Endodermal cell (in vitro differentiated cells): ENCODE measurements at places on chromosomes 12 and 14. TPM values are rescaled to one million over a fixed set of nuclear protein-coding genes. Genes with fewer than 3 reads are reported as not detected.

CIROP gene
- 0.47 to 0.74 TPM (median 0.64 TPM) in 3 replicates for total RNA-seq

GRCh38 chr12:51954561-51955361 is 3.3 kb downstream of the ACVR1B start:
- peak; percentile 24 for DNase-seq

DNA sequence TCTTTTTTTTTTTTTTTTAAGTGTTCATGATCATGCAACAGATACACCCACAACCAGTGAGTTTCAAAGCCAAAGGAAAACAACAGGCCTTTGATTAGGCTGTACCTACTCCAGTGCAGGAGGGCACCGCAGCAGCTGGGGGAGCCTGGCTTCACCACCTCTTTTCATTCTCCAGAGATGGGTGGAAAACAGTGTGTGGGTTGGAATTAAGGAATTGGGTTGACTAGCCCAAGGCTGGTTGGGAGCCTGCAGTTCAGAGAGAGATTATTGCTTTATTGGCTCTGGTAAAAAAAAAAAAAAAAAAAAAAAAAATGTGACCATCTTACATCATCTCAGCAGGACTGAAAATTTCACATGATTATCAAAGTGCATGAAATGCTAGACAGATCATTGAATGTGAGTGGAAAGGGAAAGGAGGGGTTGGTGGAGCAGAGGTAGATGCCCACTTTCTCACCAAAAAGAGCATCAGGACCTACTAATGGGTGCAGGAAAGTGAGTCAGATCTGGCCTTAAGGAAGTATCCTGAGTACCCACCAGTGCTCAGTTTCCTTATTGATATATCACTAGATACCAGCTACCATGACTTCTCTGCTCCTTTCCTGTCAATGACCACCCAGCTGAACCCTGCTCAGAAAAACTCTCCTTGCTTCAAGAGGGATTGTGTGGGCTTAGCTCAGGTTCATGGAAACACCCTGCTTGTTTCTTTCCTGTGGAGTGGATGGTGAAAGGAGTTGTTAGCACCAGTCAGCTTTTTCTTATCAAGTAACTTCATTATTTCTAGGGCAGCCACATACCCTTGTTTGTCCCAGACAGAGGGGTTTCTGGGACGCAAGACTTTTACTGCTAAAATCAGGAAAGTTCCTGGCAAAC is 54.8 kb upstream of the DYRK2 start:
- DNase-seq, result no peak

DNA sequence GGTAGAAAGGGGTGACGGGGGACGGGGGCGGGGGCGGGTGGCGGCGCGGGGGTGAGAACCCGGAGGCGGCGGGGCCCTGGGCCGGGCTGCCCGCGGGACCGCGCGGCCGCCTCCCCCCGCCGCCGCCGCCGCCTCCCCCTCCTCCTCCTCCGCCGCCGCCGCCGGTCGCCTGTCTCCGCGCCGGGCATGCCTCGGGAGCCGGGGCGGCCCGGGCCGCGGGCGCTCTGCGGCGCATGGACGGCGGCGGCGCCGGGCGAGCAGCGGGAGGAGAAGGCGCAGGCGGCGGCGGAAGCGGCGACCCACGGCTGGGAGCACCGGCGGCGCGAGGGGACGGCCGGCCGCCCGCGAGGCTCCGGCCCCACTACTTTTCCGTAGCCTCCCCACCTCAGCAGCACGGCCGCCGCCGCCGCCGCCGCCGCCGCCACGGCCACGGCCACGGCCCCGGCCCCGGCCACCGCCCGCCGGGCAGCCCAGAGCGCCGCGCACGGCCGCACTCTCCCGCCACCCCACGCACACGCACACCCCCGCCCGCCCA is at the start of gene NPAS3:
Gene NPAS3, plus strand, starts transcription at position 161 of the 535 bp plus-strand sequence.
- DNase-seq, result peak; percentile 60

DNA sequence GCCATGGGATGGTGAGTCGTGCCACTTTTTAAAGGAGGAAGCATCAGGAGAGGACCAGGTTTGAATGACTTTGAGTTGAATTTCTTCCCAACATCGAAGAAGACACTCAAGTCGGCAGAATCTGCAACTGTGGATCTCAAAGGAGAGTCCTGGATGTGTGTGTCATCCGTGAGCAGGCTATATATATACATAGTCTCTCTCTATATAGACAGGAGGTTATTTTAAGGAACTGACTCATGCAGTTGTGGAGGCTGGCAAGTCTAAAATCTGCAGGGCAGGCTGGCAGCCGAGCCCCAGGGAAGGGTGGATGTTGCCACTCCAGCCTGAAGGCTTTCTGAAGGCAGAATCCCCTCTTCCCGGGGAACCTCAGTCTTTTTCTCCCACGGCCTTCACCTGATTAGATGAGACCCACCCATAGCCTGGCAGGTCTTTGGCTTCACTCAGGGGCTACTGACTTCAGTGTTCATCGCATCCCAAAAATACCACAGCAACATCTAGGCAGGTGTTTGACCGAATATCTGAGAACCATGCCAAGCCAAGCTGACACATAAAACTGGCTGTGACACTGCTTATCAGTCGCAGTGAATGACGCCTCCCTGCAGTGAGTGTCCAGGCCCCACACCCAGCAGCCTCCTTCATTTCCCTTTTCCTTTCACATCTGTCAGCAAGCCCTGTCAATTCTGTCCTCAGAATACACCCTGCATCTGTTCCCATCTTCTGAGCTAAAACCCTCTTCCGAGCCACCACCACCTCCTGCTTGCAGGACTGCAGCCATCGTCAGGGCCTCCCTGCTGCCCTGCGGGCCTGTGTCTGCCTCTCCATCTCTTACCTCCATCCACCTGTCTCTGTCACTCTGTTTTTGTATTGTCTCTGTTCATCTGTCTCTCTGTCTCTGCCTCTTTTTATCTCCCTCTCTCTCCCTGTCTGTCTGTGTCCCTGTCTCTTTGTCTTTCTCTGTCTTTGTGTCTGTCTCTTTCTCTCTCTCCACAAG is 54.0 kb downstream of the ZNF664 start:
- DNase-seq, result no peak
